CD4-positive, alpha-beta T cell treated with Interleukin-6 at 100 ng/mL for 8 hours (primary cell): ENCODE measurements at places on chromosomes 4 and X.

- no peak for DNase-seq
Measured at GRCh38 chrX:110706446-110706845, 89.2 kb downstream of the CHRDL1 start.

GRCh38 chrX:9465380-9466123, 694 bp downstream of the TBL1X start:
- peak; percentile 5 for DNase-seq

GRCh38 chr4:145909773-145910172, 28.9 kb downstream of the ZNF827 start:
- no peak for DNase-seq

GRCh38 chr4:125750399-125750798, 435.6 kb downstream of the FAT4 start:
- DNase-seq = no peak

GRCh38 chrX:67780694-67781109, 236.9 kb downstream of the AR start:
- DNase-seq = no peak

DNA sequence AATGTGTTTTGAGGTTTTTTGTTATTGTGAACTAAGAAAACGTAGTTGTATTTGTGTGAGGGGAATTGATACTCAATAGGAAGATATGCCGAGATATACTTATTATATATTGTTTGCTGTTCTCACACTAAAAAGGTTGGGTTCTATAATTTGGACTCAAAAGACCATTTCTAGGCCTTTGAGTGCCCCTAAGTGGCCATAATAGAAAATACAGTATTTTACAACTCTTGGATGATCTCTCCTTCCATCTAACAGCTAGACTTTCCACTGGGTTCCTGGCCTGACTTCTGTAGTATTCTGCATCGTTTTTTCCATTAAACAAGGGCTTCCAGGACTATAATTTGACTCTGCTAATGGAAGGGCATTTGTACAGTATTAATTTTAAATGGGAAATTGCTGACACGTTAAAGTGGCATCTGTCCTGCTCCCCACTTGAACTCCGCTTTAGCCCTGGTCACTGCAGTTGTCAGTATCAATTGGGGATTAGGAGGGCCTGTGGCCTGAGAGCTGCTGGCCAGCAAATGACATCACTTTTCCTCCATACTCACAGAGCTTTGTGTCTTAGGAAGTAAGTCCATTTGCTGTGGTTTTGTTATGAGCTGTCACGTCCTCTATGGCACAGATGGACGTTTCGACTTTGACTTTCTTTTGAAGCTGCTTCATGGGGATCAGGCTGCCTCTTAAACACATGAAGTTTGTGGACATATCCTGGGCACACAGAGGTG, 176.9 kb downstream of the SLIT2 start:
- no peak for DNase-seq

DNA sequence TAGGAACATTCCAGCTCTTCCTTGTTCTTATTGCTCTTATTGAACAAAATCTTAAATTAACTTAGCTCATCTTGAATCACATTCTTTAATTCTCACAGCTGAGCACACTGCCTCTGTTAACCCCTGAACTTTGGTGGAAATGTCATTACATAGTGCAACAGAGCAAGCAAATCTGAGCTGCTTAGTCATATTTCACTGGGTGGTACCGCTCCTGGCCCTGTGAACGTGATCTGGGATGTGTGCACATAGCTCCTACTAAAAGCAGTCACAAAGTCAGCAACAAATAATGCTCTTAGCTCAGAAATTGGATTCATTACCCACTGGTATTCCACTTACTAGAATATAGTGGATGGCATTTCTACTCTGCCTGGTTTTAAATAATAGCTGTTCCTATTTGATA, 27.9 kb downstream of the ARHGEF6 start:
- DNase-seq = no peak

DNA sequence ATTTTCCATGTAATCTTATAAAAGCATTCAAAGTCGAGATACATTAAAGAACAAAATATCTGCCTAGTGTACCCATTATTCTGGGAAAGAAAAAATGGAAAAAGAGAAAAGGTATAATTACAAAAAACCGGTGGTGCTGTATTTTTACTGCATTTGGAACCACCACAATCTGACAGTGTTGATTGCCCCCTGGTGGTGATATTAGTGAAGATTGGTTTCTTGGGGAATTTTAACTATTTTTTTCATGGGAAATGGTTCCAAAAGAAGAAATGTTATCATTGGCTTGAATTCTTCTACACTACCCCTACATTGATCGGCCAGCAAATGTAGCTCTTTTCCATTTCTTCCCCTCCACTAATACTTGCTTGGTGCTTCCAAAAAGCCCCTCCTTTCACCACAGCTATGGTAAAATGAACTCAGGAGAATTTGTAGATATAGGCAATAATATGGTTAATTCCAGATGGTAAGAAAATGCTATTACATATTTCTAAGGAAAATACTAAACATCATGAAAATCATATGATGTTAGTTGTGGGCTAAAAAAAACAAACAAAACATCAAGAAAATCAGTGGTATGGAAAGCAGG, 50.0 kb downstream of the COX18 start:
- peak; percentile 29 for DNase-seq

DNA sequence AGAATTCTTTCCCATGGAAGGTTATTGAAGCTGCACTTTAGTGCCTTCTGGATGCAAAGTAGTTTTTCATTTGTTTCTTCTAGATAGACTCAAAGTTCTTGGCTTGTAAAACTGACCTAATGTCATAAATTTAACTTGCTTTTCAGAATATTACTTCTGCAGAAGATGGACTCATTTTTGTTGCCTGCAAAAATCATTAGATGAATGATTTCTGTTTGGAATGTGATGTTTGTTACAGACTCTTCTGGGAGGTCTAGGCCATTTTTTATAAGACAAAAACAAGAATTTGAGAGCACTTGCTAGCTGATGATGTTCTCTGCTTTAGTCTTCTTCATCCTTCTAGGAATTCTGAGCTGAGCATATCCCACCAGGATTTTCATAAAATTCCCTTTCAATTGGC, 308.6 kb upstream of the GIMD1 start:
- no peak for DNase-seq

GRCh38 chr4:10369517-10369916, 87.7 kb downstream of the ZNF518B start:
- no peak for DNase-seq

DNA sequence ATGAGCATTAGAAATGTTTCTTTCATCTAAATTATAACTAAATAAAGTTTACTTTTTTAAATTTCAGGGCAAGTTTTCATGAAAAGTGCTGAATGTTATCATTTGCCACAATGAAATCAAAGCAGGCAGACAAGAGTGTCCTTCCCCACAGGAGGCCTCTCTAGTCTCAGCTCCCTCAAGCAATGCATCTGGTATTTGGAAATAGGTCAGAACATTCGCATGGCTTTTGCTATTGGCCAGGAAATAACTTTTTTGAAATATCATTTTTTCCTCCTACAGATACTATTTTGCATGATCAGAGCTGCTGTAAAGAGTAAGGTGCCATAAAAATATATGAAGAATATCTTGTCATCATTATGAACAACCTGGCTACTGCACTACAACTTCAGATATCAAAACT, 41.1 kb downstream of the MAD2L1 start:
- DNase-seq = no peak

DNA sequence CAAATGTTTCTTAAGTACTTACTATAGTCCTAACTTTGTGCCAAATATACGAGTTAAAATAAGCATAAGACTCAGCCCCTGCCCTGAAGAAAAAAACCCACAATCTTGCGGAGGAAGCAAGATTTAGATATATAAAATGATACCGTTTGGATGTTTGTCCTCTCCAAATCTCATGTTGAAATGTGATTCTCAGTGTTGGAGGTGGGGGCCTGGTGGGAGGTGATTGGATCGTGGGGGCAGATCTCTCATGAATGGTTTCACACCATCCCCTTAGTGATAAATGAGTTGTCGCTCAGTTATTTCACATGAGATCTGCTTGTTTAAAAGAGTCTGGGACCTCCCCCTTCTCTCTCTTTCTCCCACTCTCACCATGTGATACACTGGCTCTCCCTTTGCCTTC, 28.7 kb downstream of the EFHC2 start:
- DNase-seq = no peak

DNA sequence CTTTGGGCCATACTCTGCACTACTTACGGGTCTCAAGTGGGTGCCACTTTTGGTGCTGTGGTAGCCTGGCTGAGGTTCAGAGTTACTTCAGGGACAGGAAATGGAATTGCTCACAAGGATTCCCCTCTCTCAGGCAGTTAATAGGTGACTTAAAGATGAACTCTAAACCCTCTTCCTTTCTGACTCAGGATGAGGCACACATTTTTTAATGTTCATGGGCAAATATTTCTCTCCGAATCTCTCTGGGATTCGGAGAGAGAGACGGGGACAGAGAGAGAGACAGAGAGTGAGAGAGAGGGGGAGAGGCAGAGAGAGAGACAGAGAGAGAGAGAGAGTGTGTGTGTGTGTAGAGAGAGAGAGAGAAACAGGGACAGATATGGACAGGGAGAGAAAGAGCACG, 79.8 kb downstream of the NYX start:
- no peak for DNase-seq

DNA sequence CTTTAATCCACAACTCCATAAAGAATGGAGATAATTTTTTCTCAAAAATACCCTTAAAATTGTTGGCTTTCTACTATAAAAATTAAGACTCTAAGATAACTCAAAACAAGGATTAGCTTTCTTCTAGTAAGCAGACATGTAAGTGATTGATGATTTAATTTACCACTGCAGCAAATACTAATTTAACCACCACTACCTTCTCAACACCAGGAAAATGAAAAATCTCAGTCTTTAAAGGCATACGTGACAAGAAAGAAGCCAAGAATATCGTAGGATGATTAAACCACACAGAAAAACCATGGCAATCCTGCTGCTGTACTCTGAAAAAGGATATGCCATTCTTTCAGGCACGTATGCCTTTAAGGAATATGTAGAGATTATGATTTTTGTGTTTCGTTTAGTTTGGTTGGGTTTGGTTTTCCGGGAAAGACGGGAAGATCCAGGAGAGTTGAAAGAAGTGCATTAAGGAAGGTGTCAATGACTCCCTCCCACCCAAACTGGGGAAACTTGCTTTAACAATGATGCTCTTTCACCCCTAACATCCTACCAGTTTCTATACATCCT, 881 bp downstream of the LRCH2 start:
- no peak for DNase-seq

- peak; percentile 29 for DNase-seq
Measured at GRCh38 chrX:22192419-22193060, 80.2 kb upstream of the CBLL2 start.

- peak; percentile 18 for DNase-seq
Measured at GRCh38 chr4:1872870-1873269, 1.7 kb downstream of the NSD2 start.

GRCh38 chr4:189126040-189126439, 814.6 kb upstream of the FRG1 start:
- DNase-seq = no peak

GRCh38 chr4:92497141-92497540, 193.4 kb downstream of the GRID2 start:
- DNase-seq = no peak

- no peak for DNase-seq
Measured at GRCh38 chr4:82005158-82005557, 368.6 kb downstream of the HNRNPD start.

GRCh38 chrX:101219864-101220346, 319 bp downstream of the DRP2 start:
- no peak for DNase-seq

- no peak for DNase-seq
Measured at GRCh38 chr4:24984602-24985532, 45.9 kb downstream of the LGI2 start.

- DNase-seq = no peak
Measured at GRCh38 chr4:62226082-62226481, 1026.0 kb downstream of the ADGRL3 start.

DNA sequence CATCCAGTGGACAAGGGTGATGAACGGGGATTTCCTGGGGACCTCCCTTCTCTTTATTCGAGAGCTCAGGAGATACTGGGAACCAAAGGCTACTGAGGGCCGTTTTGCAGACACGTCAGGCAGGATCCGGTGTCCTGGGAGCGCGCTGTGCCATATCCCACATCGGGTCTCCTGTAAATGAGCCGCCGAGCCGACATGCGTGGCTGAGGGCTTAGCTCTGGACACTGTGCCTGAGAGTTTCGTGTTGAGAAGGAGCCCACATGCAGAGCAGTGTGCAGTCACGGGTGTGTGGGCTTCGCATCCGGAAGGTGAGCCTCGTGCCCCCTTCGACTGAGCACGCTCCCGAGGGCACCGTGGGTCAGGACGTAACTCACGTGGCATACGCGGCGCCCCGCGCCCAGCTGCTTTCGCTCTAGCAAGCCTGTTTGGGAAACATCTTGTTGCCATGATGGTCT, 28.5 kb upstream of the HGFAC start:
- DNase-seq = no peak

DNA sequence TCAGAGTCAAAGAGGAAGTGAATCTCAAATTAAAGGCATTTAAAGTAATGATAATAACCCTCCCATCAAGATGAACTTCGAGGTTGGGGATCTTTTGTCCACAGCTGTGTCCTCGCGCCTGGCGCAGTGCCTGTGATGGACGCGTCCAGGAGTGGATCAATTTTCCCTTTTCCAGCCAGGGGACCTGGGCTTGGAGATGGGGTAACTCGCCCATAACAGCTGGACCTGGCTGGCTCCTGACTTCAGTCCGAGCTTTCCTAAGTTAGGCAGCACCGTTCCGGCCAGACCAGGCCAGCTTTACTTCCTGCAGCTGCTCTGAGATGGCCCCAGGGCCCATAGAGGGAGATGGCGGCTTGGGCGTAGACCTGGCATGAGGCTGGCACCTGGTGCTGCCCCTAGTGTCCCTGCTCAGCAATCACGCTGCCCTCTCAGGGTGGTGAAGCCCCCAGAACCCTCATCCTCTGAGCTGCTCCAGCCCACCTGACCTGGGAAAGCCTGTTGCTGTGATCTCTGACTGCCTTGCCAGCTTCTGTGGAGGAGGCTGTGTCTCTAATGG, 23.9 kb downstream of the ADRA2C start:
- DNase-seq = no peak
